Activated CD8-positive, alpha-beta memory T cell treated with anti-CD3 and anti-CD28 coated beads for 4 hours (primary cell): ENCODE measurements at places on chromosomes 2 and 18.

- DNase-seq, result no peak
Observed at GRCh38 chr18:61543518-61543917, 210.3 kb downstream of the CDH20 start.

GRCh38 chr2:154452906-154453493 lies 245.5 kb upstream of the KCNJ3 start:
- DNase-seq, result no peak

GRCh38 chr2:59044736-59045135 lies 803.6 kb upstream of the FANCL start:
- DNase-seq, result no peak

DNA sequence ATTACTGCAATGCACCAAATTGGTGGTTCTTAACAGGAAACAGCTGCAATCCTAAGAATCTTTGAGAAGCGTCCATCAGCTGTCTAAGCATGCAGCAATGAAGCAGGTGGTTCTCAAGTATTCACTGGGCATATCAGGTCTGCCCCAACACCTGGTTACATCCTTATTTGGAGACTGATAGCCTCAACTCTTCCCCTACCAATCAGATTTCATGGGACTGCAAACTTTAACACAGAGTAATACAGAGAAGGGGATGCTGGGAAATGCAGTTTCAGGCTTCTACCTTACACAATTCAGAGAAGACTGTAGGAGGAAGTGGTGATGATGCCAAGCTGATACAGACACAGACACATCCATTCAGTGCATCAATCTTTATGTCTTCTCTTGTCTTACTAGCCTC lies 240.5 kb downstream of the BCL2 start:
- no peak for DNase-seq

DNA sequence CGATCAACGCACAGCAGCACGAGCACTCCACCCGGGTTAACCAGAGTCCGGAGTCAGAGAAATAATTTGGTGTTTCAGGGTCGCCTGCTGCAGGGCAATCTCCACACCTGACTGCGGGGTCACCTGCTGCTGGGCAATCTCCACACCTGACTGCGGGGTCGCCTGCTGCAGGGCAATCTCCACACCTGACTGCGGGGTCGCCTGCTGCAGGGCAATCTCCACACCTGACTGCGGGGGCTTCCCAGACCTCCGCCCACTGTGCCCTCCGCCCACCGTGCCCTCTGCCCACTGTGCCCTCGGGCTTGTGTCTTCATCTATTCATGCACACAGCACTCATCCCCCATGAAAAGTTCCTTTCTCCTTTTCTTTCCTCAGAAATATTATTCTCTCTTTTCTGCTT lies 500.2 kb upstream of the SALL3 start:
- no peak for DNase-seq

DNA sequence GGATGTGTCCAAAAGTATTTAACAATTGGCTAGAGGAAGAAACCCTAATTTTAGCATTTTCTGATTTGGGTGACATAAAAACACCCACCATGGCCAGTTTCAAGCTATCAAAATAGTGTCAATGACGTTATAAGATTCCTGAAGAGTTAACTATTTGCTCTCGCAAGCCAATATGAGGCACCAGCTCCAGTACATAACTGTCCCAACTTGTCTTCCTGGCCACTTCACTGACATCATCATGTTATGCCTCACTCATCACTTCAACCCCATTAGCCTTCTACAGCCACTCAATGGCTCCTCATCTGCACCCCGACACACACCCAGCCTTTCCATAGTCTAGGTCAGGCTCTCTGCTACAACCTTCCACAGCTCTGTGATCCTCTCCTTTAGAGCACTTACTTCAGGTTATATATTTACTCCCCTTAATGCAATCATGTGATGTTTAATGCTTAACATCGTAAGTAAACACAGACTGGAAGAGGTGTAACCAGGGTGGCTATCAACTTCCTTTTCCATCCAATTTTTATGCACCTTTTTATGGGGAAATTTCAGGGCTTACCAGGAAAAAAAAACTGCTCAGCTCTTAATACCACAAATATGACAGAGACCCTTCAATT lies 158.7 kb downstream of the VWC2L start:
- no peak for DNase-seq

GRCh38 chr18:9359796-9360195 lies 25.2 kb downstream of the TWSG1 start:
- DNase-seq, result no peak

DNA sequence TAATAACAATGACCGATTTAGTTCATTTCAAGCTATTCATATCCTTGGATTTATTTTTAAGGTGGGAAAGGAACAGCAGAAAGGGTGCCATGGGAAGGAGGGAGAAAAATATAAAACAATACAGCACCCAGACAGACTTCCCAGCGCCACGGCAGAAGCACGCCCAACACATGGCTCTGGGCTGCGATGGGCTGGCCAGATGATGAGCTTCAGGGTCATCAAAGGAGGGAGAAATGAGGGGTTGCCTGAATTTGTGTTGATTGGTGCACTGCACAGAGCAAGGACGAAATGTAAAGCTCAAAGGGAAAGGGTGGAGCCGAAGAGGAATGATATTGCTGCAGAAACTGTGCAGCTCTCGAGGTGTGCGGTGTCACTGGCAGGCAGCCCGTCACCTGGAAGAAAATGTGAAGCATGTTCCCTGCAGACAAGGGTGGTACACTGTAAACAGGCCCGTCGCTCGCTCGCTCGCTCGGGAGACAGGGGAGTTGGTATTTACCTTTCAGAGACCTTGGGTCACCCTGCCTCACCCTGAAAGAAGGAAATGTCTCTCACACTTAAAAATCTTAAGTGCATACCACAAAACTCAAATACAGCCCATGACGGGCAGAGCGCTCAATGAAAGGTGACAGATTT lies 195.5 kb upstream of the CTAGE1 start:
- no peak for DNase-seq
